ENCODE measurements at places on chromosomes 7 and 10.

DNA sequence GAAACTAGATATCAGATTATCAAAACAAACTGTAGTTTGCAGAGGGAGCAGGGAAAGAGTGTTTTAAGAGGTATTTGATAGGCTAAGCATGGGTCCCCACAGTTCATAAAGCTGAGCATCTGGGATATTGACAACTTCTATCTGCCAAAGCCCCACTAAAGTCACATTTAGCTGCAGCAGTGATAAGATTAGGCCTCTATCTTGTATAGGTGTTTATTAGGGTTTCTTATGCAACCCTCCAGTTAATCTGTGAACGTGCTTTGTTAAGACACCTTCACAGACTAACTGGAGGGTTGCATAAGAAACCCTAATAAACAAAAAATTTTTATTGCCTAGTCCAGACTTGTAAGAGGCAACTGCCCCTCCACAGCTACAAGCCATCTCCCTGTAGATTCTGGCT lies 78.0 kb downstream of the CYP51A1 start:
- DNase-seq: no peak

DNA sequence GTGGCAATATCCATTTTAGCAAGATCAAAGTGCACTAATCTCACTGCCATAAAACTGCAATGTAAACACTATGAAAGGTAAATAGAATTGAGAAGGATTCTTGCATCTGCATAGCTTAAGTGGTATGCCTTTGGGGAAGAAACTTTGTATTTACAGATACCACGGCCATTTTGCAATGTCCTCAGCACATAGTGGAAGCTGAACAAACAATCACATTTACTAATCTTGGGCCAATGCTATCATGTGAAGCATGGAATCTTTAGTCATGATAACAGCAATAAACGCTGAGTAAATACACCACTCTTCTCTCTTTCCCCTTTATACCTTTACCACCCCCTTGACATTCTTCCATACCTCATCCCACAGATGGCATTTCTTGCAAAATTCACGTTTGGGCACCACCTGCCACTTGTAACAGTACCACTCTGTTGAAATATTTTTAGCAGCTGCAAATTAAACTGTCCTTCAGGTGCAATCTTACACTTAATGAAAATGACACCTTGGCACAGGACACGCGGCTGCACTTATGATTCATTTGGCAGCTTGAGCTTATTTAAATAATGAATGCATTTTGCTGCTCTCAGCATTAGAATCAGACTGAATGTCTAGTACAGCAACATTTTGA lies 171.8 kb downstream of the SEMA3A start:
- no peak for DNase-seq

- DNase-seq: no peak
Observed at GRCh38 chr10:69558559-69558958, 14.7 kb downstream of the NEUROG3 start.

DNA sequence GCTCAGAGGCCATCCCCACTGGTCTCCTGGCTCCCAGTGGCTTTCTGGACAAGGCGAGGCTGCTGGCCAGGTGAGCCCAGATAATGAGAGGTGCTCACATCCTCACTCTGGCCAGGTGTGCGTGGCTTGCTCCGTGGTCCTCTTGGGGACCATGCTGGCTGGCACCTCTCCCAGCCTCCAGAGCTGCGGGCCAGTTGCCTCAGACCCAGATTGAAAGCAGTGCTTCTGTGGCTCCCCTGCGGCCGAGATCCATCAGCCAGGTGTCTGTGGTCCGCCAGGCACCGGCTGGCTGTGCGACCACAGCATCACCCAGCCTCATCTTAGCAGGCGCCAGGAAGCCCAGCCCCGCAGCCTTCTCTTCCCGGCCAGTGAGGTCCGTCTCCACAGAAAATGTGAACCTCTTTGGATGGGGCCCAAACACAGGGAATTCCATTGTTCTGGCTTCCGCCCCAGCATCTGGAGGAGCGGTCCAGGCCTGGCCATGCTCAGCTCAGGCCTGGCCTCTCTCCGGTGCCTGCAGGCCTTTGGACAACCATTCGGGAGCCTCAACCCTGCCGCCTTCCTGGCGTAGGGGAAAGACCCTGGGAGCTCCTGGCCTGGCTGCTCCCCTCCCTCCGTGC lies 5.2 kb upstream of the TTYH3 start:
- no peak for DNase-seq

DNA sequence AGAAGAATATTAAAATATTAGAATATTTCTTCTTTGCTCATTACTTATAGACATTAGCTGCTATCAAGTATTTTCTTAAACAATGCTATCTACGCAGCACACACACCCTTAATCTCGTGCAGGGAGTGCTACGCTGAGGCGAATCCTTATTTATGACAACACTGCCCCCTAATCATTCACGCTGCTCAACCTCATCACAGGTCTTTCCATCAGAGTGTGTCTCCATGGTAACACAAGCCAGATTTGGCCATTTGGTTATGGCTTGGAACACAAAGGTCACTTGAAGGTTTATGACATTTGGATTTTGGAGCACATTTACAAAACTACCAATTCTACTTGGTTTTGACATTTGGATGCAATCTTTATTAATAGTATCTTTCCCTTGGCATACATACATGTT lies 45.4 kb upstream of the MYO3A start:
- DNase-seq: no peak

GRCh38 chr7:96671854-96672253 lies 37.8 kb downstream of the SEM1 start:
- no peak for DNase-seq

- no peak for DNase-seq
Observed at GRCh38 chr10:71179382-71179781, 33.0 kb upstream of the UNC5B start.

DNA sequence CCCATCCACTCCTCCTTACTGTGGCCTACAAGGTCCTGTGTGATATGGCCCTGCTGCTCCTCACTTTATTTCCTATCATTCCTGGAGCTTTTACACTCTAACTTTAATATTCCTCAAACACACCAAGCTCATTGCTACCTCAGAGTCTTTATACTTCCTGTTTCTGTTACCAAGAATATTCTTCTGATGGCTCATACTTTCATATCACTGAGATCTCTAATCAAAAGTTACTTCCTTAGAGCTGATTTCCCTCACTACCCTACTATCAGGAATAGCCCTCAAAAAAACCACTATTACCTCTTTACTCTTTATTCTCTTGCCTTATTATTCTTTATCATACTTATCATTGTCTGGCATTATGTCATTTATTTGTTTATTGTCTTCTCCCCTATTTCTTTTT lies 5.8 kb upstream of the PPP3CB start:
- DNase-seq: no peak

DNA sequence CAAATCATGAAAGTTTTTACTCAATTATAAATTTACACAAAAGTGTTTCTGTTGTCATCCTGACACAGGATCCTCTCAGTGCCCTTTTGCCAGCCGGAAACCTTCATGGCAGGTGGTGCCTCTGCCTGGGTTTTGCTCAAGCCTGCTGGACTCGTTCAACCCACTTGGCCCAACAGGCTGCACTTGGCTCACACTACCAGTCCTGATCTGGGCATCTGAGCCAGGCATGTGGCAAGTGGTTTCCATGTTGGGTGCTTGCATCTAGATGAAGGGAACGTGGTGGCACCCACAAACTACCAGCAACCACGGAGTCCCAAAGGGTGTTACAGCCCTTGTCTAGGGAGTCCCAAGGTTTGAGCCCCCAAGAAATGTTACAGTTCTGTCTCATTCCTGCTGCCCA lies 162.3 kb upstream of the CSTF2T start:
- no peak for DNase-seq

DNA sequence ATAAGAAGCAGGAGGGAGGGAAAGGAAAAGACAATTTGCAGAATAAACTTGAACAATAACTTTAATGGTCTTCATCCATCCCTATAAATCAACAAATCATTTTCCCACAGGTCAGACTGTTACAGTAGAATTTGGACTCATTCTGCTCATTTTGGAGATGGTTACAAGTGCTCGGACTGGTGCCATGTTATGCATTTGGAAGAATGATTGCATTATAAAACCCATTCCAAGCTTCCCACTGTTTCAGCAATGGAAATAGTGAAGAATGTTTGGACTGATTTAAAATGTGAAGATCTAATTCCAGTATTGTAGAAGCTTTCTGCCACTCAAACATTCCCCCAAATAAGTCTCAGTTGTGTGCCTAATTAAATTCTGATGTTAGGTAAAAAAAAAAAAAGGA lies 99.7 kb upstream of the ZEB1 start:
- no peak for DNase-seq

GRCh38 chr7:151191544-151191943 lies 4.5 kb upstream of the ASB10 start:
- no peak for DNase-seq

DNA sequence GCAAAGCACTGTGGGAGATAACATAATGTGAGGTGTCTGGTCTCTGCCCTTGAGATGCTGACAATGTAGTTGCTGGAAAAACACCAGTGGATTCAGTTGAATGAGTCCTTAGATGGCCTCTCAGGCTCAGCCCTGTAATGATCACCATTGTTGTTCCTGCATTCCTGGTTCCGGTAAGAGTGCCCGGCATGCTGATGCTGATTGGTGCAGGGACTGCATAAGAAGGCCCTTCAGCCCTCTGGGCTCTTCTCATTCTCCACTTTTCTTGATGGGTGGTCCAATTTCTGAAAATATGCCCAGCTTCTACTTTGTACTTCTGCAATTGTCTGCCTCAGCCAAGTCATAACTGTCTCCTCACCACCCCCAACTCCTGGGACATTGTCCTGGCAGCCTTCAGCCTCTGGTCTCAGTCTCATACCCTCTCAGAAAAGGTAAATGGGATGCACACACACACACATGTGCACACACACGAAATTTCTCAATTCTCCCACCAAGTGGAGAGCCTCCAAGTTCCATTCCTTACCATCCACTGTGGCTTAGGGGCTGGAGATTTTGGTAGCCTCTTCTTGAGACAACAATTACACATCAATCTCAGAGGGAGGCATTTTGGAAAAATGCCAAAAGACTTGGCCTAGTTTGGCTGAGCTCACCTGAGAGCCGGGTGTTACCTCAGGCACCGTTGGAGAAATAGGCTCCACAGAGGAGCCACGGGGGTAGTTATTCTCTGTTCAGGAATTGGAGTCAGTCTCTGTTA lies 314.9 kb downstream of the RPS24 start:
- no peak for DNase-seq

DNA sequence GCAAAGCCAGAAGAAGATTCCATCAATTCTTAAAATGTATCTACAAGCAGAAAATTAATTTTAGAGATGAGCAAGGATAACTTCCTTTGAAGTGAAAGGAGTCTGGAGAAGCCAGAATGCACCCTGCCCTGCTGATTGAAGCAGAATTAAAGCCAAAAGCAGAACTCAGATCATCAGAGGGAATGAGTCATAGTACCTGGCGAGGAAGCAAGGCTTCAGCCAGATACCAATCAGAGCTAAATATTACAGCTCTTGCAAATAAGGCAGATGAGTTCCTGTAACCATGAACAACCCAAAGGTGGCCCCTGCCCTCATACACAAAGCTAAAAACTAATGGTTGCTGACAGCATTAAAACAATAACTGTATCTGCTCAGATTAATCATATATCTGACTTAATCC lies 10.4 kb downstream of the HTR7 start:
- no peak for DNase-seq

DNA sequence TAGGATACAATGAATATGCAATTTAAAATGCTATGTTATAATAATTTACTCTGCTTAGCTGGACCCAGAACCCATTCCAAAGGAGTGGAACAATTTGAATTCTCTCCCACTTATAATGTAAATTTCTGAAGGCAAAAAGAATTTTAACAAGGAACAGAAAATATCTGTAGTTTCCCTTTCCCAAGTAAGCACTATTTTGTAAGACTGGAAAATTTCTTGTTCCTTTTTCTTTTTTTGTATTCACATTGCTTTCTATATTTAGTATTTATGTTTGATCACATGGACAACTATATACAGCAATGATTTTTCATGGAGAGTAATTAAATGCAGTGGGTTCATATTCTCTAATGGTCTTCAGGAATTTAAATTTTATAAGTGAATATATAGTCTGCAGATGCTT lies 127.4 kb downstream of the GPR85 start:
- no peak for DNase-seq

- DNase-seq: no peak
Observed at GRCh38 chr10:84236807-84237198, 4.5 kb downstream of the LRIT1 start.

- no peak for DNase-seq
Observed at GRCh38 chr10:26627324-26627723, 70.2 kb upstream of the PDSS1 start.

GRCh38 chr10:99845837-99846382 lies 63.5 kb downstream of the ABCC2 start:
- DNase-seq: peak; percentile 21

DNA sequence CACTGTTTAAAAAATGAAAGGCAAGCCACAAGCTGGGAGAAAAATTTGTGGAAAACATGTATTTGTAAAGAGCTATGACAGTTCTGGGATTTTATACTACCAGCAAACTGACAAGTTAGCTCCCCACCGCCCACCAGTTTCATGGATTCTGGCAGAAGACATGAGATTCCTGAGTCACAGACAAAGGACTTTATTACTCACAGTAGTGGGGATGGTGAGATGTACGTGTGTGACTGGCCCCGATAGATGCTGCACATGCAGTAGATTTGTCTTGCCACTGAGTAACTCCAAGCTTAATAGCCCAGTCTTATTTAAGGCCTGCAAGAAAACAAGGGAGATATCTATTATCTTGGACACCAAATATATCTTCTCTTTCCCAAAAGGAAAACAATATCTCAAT lies 281.7 kb downstream of the AHR start:
- DNase-seq: no peak

DNA sequence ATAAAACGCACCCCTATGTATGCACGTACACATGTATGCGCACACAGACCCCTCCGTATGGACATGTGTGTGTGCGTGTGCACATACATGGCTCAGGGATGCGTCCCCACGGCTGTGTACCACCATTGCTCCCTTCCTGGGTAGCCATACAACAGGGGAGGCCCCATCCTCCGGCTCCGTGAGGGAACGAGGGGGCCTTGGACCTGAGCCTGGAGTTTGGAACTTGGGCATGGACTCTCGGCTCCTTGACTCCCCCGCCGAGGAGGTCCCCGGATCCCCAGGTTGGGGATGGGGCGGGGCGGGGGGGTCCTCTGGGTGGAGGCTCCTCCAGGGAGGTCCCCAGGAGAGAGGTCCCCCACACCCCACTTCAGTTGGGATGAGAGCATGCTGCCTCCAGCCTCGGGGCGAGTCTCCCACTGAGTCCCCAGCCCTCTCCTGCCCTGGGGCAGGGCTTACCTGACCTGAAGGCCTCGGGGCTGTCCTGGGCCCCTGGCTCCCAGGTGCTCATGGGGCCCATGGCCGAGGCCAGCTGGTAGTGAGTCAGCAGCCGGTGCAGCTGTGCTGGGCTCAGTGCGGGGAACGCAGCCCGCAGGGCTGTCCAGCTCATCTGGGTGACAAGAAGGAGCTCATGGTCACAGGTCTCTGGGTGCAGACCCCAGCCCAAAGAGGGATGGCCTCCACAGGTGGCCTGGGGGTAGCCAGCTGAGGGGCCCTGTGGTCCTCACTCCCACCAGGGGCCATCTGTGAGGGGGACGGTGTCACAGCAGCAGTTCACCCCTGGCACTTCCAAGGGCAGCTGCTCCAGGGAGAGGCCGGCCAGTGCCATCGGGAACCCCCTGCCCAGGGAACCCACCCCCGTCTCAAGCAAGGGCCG lies 29.9 kb downstream of the AP5Z1 start:
- no peak for DNase-seq
